Stimulated activated CD4-positive, alpha-beta T cell treated with anti-CD3 and anti-CD28 coated beads, TNF-alpha, amount 100 ng/mL, for 24 hours (primary cell): ENCODE measurements at places on chromosomes 1 and 21.

DNA sequence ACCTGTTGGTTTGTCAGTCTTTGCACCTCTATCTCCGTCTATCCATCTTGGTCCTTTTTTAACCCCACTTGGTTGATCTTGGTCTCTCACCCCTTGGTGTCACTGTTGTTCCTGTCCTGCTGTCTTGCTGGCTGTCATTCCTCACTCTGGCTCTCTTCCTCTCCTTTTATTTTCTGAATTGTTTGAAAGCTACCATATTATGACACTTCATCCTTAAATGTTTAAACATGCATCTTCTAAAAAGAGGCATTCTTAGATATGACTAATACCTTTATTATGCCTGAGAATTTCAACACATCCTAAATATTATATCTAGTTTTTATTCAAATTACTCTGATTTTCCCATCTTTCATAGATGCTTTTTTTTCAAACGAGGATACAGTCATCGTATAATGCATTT is 37.0 kb downstream of the BACH1 start:
- DNase-seq, result no peak

- DNase-seq, result no peak
These were observed 55.3 kb downstream of the GNB1 start for GRCh38 chr1:1835546-1835945.

- no peak for DNase-seq
These were observed 85.3 kb downstream of the VPS13D start for GRCh38 chr1:12315146-12315545.

GRCh38 chr1:167643441-167643840 is 13.4 kb downstream of the RCSD1 start:
- DNase-seq, result no peak

GRCh38 chr1:229140119-229140396 is 130.9 kb upstream of the RAB4A start:
- no peak for DNase-seq

DNA sequence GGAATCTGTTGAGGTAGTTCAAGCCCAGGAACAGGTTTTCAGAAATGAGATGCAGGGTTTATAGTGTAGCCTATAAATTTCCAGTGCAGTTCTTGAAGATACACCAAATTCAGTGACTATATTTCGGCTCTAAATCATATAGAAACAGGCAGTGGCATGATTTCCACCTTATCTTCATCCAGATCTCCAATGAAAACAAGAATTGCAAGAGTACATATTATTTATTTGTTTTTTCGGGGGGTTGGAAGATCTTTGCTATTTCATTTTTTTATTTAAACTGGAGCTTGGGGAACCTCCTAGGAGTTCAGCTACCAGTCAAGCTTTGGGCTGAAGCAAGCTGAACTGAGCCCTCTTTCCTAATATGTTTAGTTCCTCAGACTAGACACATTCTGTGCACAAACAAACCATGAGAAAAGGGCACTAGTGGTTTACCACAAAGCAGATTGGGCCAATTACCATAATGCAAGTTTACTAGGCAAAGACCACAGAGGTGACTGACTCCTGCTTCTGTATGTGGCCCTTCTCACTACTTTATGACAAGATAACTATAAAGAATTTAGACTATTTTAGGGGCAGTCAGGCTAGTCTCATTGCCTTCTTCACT is 68.5 kb downstream of the RGS2 start:
- no peak for DNase-seq

DNA sequence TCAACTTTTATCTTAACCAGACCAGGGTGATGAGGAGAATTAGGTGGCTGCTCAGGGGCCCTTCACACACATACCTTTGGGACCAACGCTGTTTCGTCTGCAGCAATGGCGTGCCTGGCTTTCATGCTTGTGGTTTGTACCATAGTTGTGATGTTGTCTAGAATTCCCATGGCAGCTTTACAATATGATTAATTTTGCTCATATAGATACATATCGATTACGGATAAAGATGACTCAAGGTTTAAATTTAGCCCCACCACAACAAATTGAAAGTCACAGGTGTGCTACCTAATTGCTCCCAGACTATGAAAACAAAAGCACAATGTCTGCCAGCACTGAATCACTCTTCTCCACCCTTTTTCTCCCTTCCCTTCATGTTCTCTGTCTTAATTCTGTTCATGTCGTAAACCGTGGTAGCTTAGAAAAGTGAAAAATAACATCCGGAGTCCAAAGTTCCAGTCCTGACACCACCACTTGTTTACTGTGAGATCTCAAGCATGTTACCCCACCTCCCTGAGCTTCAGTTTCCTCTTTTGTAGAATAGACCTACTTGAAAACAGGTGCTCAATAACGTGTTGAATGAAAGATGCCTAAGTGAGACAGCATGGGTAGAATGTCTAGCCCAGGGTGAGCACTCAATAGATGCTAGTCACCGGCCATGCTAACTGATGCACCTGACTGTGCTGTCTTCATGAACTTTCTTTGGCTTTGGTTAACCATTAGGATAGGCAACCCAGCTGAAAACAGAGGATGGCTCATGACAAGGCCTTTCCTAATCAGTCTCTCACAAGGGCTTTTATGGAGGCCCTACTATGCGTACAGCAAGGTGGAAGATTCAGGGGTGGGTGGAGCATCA is 22.1 kb upstream of the JUN start:
- DNase-seq, result no peak

GRCh38 chr1:51829058-51829457 is 49.5 kb downstream of the NRDC start:
- no peak for DNase-seq

DNA sequence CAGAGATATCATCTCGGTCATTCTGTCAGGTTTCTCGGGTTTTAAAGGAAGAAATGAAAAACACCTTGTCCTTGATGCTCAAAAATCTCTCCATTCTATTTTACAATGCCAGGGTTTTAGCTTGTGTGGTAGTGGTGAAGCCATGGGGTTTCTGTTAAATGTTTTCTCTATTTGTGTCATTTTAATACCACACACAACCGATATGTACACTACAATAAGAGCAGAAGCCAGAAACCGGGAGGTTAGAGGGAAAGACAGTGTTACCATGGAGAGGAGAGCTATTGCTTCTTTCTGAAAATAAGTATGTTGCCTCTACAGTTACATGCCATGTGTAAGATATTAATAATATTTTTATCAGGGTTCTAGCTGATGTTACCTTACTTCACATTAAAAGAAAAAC is 2.8 kb downstream of the SLC35D1 start:
- no peak for DNase-seq

DNA sequence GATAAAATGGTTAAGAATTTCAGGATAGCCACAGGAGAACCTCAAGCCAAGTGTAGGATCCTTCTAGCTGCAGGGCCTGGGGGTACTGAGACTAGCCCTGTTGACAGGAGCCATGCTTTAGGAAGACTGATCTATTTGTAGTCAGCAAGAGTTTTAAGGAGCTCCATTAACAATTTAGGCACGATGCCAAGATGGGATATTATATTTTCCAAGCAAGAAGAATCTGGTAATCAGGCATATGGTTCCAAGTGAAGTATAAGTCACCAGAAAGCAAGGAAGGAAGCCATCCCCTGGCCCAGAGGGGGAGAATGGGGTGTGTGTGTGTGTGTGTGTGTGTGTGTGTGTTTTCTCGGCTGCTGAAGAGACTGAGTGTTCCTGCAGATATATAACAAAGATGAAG is 7.0 kb downstream of the IFNAR2 start:
- no peak for DNase-seq

GRCh38 chr21:33491373-33492102 is at the start of gene DNAJC28:
Gene DNAJC28 (minus strand): TSS chr21:33491716. CDS start chr21:33489393, 2,323 bp downstream.
- DNase-seq, result peak; percentile 88

DNA sequence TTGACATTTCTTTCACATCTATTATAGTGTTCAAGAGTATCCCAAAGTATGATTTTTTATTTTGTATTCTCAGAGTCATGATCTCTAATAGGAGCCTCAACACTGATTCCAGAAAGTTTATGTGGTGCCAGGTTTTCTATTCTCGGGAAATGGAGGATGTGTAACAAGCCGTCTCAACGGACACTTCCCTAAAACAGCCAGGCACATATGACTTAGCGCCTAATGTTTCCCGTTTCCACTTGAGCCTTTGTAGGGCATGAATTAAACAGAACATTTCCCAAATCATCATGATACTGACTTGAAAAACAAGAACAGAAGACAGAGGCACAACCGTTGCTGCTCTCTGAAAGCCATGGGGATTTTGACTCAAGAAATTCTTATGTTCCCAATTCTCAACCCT is 8.0 kb downstream of the CYYR1 start:
- no peak for DNase-seq

- no peak for DNase-seq
These were observed 101.2 kb downstream of the PRDM2 start for GRCh38 chr1:13801232-13801631.

DNA sequence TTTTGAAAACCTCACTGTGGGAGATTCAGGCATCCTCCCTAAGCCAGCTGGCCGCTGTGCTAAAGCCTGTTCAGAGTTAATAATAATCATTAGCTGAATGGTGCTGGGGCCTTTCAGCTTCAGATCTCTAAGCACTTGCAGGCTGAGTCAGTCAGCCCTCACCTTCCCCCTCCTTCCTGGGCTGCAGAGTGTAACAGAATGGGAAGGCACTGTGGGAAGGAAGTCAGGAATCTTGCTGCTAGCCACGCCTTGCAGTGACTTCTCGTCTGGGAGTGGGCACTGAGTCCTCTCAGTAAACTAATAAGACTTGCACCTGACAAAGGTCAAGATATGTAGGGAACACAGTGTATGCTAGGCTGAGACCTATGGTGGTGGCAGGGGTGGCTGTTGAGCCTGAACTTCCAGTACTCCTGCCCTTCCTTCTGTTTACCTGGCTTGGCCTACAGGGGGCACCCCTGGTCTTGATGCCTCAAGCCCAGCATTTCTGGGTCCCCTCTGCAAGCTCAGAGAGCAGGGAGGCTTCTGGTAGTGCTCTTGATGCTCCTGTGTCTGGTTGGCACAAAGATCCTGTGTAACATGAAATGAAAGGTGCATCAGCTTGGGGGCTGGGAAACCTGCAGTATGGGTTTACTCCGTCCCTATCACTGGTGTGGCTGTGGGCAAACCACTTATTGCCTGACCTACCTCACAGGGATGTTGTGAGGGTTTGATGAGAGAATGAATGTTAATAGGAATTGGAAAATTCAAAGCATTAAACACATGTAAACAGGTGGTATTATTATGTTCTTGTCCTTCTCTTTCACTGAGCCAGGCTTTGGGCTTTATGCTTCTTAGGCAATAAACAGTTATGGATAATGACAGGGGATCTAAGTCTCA is 6.0 kb downstream of the CYB561D1 start:
- no peak for DNase-seq
